ENCODE measurements at places on chromosomes 4 and X.

- DNase-seq, result no peak
These were observed 34.7 kb downstream of the CCNI start for GRCh38 chr4:77040854-77041725.

GRCh38 chrX:130680164-130681035 lies 222.6 kb downstream of the ENOX2 start:
- no peak for DNase-seq

- no peak for DNase-seq
These were observed 29.2 kb downstream of the MSN start for GRCh38 chrX:65696613-65697012.

DNA sequence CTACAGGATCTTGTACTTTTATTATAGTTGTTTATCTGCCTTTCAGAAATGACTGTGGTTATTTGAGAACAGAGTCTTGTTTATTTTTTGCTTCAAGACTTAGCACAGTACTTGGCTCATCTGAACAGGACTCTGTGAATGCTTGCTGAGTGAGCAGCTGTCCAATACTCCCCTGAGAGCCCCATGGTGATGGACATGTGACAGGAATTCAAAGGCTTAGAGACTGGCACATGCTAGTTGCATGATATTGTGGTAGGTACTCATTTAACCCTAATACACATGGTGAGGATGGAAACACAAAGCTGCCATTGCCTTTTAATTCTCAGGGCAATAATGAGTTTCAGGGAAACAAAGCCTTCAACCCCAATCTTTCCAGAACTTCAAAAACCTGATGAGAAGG lies 97.3 kb downstream of the GEMIN8 start:
- no peak for DNase-seq

DNA sequence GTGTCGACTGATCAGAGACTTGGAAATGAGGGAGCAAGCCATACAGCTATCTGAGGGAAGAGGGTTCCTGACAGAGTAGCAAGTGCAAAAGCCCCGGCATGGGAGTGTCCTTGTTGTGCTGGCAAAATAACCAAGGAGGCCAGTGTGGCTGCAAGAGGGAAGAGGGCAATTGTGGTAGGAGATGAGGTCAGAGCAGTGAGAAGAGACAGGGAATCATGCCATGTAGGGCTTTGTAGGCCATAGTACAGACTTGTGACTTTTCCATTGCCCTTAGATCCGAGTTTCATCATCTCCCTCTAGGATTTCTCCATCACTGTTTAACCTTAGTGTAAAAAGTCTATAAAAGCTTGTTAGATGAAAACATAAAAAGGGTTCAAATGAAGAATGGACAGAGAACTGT lies 76.2 kb downstream of the DOCK11 start:
- no peak for DNase-seq

DNA sequence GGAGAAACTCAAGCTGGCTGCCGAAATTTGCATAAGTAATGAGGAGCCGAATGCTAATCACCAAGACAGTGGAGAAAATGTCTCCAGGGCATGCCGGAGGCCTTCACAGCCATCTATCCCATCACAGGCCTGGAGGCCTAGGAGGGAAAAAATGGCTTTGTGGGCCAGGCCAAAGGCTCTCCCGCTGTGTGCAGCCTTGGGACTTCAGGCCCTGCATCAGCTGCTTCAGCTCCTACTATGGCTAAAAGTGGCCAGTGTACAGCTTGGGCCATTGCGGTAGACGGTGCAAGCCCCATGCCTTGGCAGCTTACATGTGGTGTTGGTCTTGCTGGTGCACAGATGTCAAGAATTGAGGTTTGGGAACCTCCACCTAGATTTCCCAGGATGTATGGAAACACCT lies 162.6 kb upstream of the FAM47A start:
- DNase-seq, result no peak

GRCh38 chr4:136383082-136383481 lies 1149.2 kb downstream of the PCDH18 start:
- no peak for DNase-seq

- DNase-seq, result no peak
These were observed 29.5 kb downstream of the MSL3 start for GRCh38 chrX:11787564-11787963.

GRCh38 chr4:43008793-43009192 lies 116.3 kb downstream of the GRXCR1 start:
- no peak for DNase-seq

GRCh38 chrX:135528756-135529155 lies 8.3 kb downstream of the INTS6L start:
- no peak for DNase-seq

- no peak for DNase-seq
These were observed 67.9 kb downstream of the NHS start for GRCh38 chrX:17442898-17443297.

DNA sequence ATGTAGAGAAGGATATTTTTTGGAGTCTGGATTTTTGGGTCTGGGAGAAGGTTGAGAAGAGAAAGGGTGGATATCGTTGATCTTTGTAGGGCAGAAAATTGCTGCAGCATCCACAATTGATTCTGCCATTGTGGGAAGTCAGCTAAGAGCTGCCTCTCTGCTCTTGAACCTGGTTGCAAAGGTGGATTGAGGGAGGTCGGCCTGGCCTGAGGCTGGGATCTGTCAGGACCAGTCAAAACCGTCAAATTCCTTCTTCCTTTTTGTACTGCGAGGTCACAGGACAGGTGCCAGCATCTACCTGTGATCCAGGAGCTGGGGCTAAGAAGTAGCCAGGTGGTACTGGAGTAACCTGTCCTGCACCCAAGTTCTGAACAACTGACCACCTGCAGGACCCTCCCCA lies 93.7 kb downstream of the SHOX start:
- DNase-seq, result no peak

- DNase-seq, result no peak
These were observed 48.3 kb downstream of the ATXN3L start for GRCh38 chrX:13271511-13271910.

- no peak for DNase-seq
These were observed 123.5 kb downstream of the PPARGC1A start for GRCh38 chr4:23766344-23766743.

DNA sequence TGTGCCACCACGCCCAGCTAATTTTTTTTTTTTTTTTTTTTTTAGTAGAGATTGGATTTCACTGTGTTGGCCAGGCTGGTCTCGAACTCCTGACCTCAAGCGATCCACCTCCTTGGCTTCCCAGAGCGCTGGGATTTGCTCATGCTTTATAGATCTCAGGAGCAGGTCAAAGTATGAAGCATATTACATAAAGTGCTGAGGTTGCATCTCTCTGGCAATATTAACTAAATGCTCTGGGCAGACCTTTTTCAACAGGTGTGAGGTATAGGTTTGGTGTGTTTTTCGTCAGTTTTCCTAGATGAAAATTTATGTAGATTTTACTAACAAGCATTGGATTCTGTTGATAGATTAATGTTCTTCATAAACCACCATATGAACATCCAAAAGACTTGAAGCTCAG lies 19.3 kb upstream of the GCNA start:
- DNase-seq, result no peak

- DNase-seq, result no peak
These were observed 89.9 kb downstream of the SPCS3 start for GRCh38 chr4:176409627-176410026.

- DNase-seq, result no peak
These were observed 159.1 kb upstream of the TTC29 start for GRCh38 chr4:147104768-147105167.

GRCh38 chr4:125838924-125839323 lies 524.2 kb downstream of the FAT4 start:
- DNase-seq, result no peak

- DNase-seq, result no peak
These were observed 50.3 kb downstream of the TMEM165 start for GRCh38 chr4:55445921-55446577.

DNA sequence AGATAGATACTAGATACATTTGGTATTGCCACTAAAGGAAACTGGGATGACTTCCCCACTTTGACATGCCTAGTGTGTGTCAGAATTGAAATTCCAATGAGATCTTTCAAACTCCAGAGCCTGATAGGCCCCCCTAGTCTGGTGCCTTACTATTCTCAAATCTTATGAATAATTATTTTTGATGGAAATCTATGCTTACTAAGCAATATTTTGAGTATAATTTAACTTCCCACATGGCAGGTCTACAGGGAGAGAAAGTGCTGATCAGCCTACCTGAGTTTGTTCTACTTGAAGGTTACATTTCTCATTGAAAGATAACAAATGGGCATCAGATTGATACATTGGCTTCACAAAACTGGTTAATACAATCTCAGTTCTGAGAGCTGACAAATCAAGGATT lies 415.7 kb upstream of the BOD1L1 start:
- no peak for DNase-seq

- DNase-seq, result no peak
These were observed 1.3 kb downstream of the SLC9A7 start for GRCh38 chrX:46757593-46757992.

DNA sequence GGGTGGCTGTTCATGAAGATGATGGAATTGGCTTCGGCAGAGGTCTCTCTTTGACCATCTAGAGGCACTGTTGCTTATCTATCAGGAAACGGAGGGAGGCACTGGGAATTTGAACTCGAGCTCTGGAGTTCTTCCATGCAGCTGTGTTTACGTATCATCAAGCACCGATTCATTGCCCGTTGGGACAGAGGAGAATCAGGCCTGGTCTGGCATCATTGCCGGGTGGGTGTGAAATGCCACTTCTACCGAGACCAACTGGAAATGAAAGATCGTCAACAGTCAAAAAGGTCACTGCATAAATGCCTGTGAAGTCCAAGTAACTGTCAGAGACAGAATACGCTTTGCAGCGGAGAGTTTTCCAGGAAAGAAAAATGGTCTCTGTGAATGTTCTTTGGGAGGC lies 166.9 kb downstream of the ASMT start:
- no peak for DNase-seq

DNA sequence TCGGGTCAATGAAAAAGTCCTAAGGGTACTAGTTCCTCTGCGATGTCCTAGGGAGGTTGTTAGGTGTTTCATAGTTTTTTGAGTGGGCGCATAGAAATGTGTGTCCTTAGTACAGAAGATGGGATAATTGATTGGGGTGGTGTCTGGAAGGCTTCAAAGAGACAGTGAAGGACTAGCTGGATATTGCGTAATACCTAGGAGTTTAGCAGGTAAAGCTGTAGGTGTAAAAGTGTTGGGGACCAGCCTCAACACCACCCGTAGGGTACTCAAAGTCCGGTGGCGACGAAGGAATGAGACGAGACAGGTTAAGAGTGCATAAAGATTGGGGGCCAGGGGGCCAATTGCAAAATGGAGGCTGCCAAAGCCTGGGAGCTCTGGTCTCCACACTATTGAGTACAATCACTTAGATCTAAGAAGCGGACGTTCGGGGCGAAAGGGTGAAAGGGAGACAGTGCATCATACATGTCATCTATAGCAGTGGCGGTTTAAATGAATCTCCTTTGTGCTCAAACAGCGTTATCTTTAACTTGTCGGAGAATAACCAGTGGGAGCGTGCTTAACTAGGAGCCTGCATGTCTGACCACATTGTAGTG lies 1.0 kb downstream of the TRMT44 start:
- no peak for DNase-seq

GRCh38 chr4:11774346-11774745 lies 345.7 kb upstream of the HS3ST1 start:
- no peak for DNase-seq

DNA sequence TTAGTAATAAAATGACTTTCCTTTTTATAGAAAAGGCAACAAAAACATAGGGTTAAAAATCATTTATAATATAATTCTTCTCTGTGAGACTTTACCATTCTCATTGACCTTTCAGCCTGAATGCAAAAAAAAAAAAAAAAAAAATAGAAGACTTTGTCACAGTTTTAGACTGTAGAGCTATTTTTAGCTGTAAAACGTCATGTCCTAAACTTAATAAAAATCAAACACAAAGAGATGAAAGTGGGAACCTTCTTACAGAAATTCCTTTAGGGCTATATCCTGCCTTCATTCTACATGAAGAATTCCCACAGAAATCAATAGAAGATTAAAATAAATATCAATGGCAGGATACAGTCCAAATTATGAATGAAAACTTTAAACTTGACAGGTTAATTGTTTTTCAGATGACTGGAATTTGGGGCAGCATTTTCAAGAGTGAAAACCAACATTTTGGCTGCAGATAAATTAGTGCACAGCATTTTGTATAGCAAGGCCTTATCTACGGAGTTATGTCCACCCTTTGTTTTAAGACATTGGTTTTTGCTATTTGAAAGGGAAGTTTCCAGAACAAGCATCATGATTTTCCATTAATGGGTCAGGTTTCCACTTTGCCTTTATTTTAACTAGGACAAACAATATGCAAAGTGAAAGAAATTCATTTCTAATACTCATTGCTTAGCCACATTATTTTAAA lies 219.5 kb downstream of the SPCS3 start:
- no peak for DNase-seq

GRCh38 chrX:9258421-9259104 lies 206.3 kb upstream of the TBL1X start:
- no peak for DNase-seq

DNA sequence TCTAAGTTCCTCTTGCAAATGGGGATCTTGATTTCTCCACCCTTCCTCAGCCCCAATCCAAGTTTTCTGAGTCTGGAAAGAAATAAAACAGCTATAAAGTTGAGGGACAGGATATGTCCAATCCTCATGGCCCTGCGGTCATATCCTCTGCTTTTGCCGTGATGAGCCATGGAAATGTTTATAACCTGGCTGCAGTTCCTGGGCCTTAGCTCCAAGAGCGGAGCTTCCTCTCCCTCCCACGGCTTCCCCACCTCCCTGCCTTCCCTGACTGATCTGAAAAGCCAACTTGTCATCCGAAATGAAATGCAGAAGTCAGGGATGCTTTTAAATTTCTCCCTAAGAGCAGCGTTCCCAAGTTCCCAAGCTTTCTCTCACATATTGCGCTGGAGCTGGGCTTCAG lies 221.5 kb upstream of the SFRP2 start:
- no peak for DNase-seq

GRCh38 chrX:121011254-121011653 lies 25.7 kb upstream of the CT47A1 start:
- DNase-seq, result no peak

GRCh38 chrX:55490974-55491373 lies 1.3 kb upstream of the USP51 start:
- DNase-seq, result no peak

- DNase-seq, result no peak
These were observed 54.1 kb downstream of the CCNI start for GRCh38 chr4:77021614-77022089.

GRCh38 chr4:1556541-1557220 lies 127.4 kb downstream of the FAM53A start:
- no peak for DNase-seq
